Stimulated activated CD4-positive, alpha-beta T cell treated with anti-CD3 and anti-CD28 coated beads, Interleukin-4, amount 100 ng/mL, for 24 hours (primary cell): ENCODE measurements at places on chromosomes 5 and 9.

- no peak for DNase-seq
Measured at GRCh38 chr5:150642567-150642927, 2.1 kb downstream of the SYNPO start.

- peak; percentile 40 for DNase-seq
Measured at GRCh38 chr5:131068893-131069643, 96.0 kb downstream of the HINT1 start.

- DNase-seq, result no peak
Measured at GRCh38 chr5:164934039-164934438, 1428.6 kb downstream of the MAT2B start.

GRCh38 chr5:118314931-118315330, 673.4 kb downstream of the DTWD2 start:
- no peak for DNase-seq

GRCh38 chr9:75149841-75150241, 61.5 kb downstream of the OSTF1 start:
- DNase-seq, result no peak

GRCh38 chr5:74951865-74952264, 85.7 kb upstream of the FAM169A start:
- no peak for DNase-seq

DNA sequence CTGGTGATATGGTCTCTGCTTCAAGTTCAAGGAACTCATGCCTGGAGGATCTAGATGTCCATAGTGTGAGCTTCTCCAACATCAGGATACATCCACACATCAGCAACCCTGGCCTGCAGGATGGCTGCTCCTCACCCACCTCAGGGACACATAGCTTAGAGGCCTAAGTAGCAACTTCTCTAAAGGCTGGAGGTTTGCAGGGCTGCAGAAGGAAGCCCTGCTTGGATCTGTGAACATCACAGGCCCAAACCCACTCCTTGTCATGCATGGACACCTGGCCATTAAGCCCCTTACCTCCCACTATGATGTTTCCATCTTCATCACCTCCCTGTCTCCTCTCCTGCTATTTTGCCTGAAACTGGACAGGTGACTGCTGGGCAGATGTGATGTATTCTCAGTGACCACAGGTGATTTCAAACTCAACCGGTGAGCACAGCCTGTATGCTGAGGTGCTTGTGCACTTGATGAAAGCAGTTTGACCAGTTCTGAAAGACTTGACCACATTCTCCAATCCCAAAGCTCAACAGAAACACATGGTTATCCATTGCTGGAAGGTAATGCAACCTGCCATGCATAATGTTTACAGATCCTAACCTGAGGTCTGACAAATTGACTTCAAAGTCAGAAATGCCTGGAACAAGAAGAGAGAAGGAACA, 205.2 kb downstream of the FSTL4 start:
- DNase-seq, result no peak

DNA sequence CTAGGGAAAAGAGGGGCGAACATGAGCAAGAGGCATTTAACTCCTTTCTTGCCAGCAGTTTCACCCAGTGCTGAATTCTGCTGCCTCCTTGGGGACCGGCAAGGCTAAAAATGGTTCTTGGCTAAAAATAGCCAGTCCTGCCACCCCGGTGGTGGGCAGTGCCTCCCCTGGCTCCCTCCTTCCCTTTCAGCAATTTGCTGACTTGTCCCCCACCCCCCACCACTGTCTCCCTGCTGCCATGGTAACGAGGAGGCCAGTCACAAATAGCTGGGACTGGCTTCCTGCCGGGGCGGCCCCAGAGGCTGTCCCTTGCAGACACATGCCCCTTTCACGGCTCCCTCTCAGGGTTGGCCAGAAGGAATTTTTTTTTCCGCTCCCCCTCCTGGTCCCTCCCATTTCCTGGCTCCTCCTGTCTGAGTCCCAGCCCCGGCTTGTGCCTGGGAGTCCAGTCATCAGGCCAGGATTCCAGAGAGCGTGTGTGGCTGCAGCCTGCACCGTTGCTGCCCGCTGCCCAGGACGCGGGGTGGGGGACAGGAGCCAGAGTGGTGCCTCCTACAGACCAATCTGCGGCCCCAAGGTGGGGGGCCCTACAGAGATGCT, 130.3 kb downstream of the RGS3 start:
- DNase-seq, result no peak
